Temporal lobe (tissue), 4 donors: ENCODE measurements at places on chromosomes 13 and 19. TPM values are rescaled to one million over a fixed set of nuclear protein-coding genes. Genes with fewer than 3 reads are reported as not detected.

GPC5 gene
- total RNA-seq: 4.7 TPM

CD209 gene
- 0.25 TPM for total RNA-seq

ZNF540 gene
- total RNA-seq: 16.2 TPM

ZNF112 gene
- 17.9 TPM for total RNA-seq

TSSK6 gene
- 1.2 TPM for total RNA-seq

JAK3 gene
- total RNA-seq: 0.98 TPM

OR10H3 gene
- total RNA-seq: not detected

ICAM5 gene
- total RNA-seq: 5.4 TPM

WIZ gene
- 19.4 TPM for total RNA-seq

ZNF90 gene
- 3.0 TPM for total RNA-seq

BST2 gene
- 2.0 TPM for total RNA-seq

TYROBP gene
- 2.5 TPM for total RNA-seq

C19orf53 gene
- total RNA-seq: 12.3 TPM

KLHL1 gene
- 69.3 TPM for total RNA-seq

KIR2DL1 gene
- not detected for total RNA-seq

JSRP1 gene
- total RNA-seq: not detected

HOMER3 gene
- 17.7 TPM for total RNA-seq

CCDC70 gene
- total RNA-seq: not detected

CGB5 gene
- total RNA-seq: not detected
